ENCODE measurements at places on chromosomes 1 and 21. TPM values are rescaled to one million over a fixed set of nuclear protein-coding genes. Genes with fewer than 3 reads are reported as not detected.

NBPF12 gene
- 17.9 TPM for total RNA-seq

SUCO gene
- 129 TPM for total RNA-seq

UTS2 gene
- not detected for total RNA-seq

ALX3 gene
- total RNA-seq, result 0.26 TPM

MAN1C1 gene
- 5.0 TPM for total RNA-seq

ACKR1 gene
- 478 TPM for total RNA-seq

FMO5 gene
- 2.1 TPM for total RNA-seq

NOS1AP gene
- total RNA-seq, result 5.3 TPM

FCRL1 gene
- total RNA-seq, result not detected

SH2D1B gene
- total RNA-seq, result 0.21 TPM

GRCh38 chr1:11792106-11792505 lies 13.7 kb downstream of the MTHFR start:
- H3K4me3 ChIP-seq, result no peak overlapping the region
- H3K27me3 ChIP-seq, result no peaks in the 10 kb centered on the region
- no peak for DNase-seq
- H3K36me3 ChIP-seq, result no peaks in the 10 kb centered on the region
- peak overlapping the region; percentile 91 for H3K27ac ChIP-seq

- no peaks in the 10 kb centered on the region for H3K4me1 ChIP-seq
- no peaks in the 10 kb centered on the region for H3K27me3 ChIP-seq
- H3K27ac ChIP-seq, result no peak overlapping the region
- H3K36me3 ChIP-seq, result no peaks in the 10 kb centered on the region
Observed at GRCh38 chr1:114094675-114095074, 59.0 kb downstream of the SYT6 start.

GRCh38 chr1:49013079-49013478 lies 236.4 kb upstream of the BEND5 start:
- no peaks in the 10 kb centered on the region for H3K36me3 ChIP-seq
- H3K27ac ChIP-seq, result no peak overlapping the region
- no peaks in the 10 kb centered on the region for H3K4me1 ChIP-seq

DNA sequence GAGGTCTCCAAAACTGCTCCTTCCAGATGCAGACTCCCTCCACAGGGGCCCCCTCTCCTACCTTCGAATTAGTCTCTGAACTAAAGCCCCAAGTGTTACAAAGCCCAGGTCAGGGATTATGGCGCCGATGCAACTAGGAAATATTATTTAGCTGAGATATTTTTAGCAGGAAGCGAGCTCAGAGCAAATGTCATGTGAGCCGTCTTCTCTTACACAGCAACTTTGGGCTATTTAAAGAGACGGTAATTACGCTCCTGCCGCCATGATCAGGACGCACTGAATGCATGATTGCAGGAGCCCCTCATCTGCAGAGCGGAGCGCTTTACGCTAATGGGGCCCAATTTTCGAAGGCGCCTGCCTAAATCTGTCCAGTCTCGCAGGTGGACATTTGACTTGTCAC lies 55.3 kb upstream of the TARDBP start:
- H3K4me1 ChIP-seq, result no peaks in the 10 kb centered on the region
- no peak for DNase-seq
- H3K27ac ChIP-seq, result no peak overlapping the region
- H3K4me3 ChIP-seq, result no peak overlapping the region

DNA sequence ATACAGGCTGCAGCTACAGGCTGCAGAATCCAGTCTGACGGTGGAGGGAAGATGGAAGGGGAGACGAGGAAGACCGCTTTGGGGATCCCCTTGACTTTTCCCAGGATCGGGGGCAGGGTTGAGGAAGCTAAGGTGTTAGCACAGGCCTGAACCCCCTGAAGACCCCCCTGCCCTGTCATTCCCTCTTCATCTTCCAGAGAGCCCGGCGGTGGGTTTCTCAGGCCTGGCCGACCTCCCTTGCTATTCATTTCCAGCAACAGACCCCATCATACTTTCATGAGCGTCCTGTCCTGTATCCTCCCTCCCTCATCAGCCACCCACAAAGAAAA lies 112.0 kb downstream of the PGBD5 start:
- no peaks in the 10 kb centered on the region for H3K36me3 ChIP-seq
- H3K4me1 ChIP-seq, result no peaks in the 10 kb centered on the region
- DNase-seq, result no peak
- no peak overlapping the region for H3K27ac ChIP-seq
- no peak overlapping the region for H3K4me3 ChIP-seq

DNA sequence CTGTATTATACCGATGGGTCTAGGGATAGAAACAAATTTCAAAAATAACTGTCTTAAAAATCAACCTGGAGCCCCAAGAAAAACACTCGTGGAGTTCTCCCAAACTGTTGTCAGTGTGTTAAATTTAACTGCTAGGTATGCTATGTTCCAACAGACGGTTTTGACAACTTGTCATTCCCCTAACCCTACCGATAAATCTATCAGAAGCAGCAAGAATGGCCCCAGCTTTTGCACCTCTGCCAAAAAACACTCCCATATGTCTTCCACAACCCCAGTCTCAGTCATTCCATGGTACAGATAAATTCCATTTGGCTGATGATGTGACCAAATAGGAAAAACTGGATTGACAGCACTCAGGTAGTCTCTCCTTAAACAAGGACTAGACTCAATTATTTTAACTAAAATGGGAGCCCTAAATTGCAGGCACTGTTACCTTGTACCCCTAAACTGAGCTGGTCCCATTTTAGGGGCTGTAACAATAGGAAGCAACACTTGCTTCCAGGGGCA lies 4.9 kb downstream of the UCHL5 start:
- no peak overlapping the region for H3K27ac ChIP-seq
- no peaks in the 10 kb centered on the region for H3K27me3 ChIP-seq
- no peak overlapping the region for H3K4me3 ChIP-seq
- no peak for DNase-seq
- H3K36me3 ChIP-seq, result no peaks in the 10 kb centered on the region
- H3K4me1 ChIP-seq, result no peaks in the 10 kb centered on the region

DNA sequence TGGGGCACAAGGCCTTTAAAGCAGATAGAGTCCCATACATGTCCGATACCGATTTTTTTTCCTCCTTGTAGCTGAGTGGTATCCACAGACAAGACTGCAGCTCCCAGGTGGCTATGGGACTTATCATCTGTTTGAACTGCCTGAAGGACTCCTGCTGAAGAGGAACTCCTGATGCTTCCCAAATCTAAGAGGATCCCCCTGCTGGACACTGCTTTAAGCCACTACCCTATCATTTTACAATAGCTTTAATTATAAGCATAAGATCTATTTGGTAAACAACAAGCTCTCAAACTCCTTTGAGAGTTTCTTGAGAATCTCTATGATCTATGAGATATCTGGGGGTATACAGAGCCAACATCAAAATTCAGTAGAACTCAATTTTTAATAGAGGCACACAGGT lies 11.7 kb downstream of the NDC1 start:
- no peaks in the 10 kb centered on the region for H3K36me3 ChIP-seq
- no peaks in the 10 kb centered on the region for H3K27me3 ChIP-seq
- no peak overlapping the region for H3K4me3 ChIP-seq
- H3K27ac ChIP-seq, result no peak overlapping the region
- H3K4me1 ChIP-seq, result no peaks in the 10 kb centered on the region

- peak overlapping the region; percentile 41 for H3K27ac ChIP-seq
- H3K4me1 ChIP-seq, result peaks cover 9% of the 10 kb centered on the region
- no peaks in the 10 kb centered on the region for H3K36me3 ChIP-seq
- H3K27me3 ChIP-seq, result no peaks in the 10 kb centered on the region
- no peak for DNase-seq
Observed at GRCh38 chr1:183039985-183040447, 16.8 kb downstream of the LAMC1 start.

GRCh38 chr1:178706432-178706831 lies 18.6 kb upstream of the RALGPS2 start:
- no peak overlapping the region for H3K4me3 ChIP-seq
- peak; percentile 34 for DNase-seq
- H3K4me1 ChIP-seq, result no peaks in the 10 kb centered on the region
- no peaks in the 10 kb centered on the region for H3K36me3 ChIP-seq

DNA sequence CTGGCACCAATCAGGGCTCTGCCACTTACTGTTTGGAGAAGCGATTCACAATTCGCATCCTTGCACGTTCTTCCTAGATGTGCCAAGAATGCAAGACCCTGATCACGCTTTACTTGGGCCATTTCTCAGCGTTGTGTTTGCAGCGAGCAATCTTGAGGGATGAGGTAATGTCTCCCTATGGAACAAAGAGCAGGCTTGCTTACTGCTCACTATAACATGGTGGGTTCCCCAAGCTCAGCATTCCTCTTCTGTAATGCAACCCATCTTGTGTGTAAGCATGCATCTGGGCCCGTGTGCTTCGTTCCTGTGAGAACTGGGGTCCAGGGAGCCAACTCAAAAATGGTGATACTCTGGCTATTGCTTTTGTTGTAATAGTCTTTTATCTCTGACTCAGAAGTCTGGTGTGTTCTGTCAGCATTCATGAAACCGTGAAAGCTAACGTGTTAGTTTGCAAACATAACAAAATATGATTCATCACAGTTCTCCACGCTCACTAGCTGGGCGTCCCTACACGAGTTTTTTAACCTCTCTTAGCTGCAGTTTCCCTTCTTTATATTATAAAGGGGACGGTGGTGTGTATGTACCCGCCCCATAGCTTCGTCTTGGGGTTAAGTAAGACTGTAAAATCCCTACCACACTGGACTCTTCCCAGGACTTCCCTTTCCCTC lies 33.3 kb downstream of the DNTTIP2 start:
- no peaks in the 10 kb centered on the region for H3K4me1 ChIP-seq
- H3K27ac ChIP-seq, result peak overlapping the region; percentile 97
- DNase-seq, result peak; percentile 30

- no peak overlapping the region for H3K27ac ChIP-seq
- no peaks in the 10 kb centered on the region for H3K36me3 ChIP-seq
- no peaks in the 10 kb centered on the region for H3K27me3 ChIP-seq
- no peaks in the 10 kb centered on the region for H3K4me1 ChIP-seq
Observed at GRCh38 chr1:93206567-93206954, 26.0 kb downstream of the CCDC18 start.

- no peaks in the 10 kb centered on the region for H3K27me3 ChIP-seq
- no peak overlapping the region for H3K4me3 ChIP-seq
- H3K36me3 ChIP-seq, result no peaks in the 10 kb centered on the region
- peak overlapping the region; percentile 85 for H3K27ac ChIP-seq
Observed at GRCh38 chr1:207882692-207883091, 28.2 kb downstream of the CD34 start.

DNA sequence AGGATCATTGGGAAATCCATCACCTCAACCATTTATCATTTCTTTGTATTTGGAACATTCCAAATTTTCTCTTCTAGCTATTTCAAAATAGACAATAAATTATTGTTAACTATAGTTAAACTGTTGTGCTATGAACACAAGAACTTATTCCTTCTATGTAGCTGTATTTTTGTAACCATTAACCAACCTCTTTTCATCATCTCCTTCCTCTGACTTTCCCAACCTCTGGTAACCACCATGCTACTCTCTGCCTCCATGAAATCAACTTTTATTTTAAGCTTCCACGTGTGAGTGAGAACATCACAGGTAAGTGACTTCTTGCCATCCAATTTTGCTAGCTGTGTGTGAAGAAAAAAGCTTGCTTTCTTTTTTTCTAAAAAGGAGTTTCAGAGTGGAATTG lies 418 bp downstream of the IFI44L start:
- H3K4me3 ChIP-seq, result peak overlapping the region; percentile 24
- H3K36me3 ChIP-seq, result no peaks in the 10 kb centered on the region
- DNase-seq, result no peak

- H3K4me1 ChIP-seq, result peaks cover 19% of the 10 kb centered on the region
- H3K27ac ChIP-seq, result peak overlapping the region; percentile 88
- no peak overlapping the region for H3K4me3 ChIP-seq
- no peaks in the 10 kb centered on the region for H3K27me3 ChIP-seq
- DNase-seq, result no peak
Observed at GRCh38 chr1:154747740-154748404, 122.2 kb downstream of the KCNN3 start.

DNA sequence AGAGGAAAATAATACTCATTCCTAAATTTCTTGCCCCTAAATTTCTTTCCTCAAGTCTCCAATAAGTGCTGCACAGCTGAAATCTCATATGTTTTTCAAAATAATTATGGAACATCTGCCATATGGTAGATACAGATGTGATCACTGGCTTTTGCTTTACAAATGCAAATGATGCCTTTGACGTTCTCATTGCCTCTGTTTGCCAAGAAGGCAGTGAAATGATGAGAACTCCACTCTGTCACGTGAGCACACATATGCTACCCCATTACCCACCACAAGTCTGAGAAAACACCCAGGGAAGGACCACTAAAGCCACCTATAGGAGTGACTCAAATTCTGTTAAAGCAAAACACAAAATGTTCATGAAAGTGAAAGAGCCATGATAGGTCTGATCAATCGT lies 43.9 kb downstream of the DSCAM start:
- no peaks in the 10 kb centered on the region for H3K36me3 ChIP-seq
- H3K4me1 ChIP-seq, result no peaks in the 10 kb centered on the region
- DNase-seq, result no peak
- H3K4me3 ChIP-seq, result no peak overlapping the region

GRCh38 chr1:18057623-18058022 lies 50.0 kb upstream of the IGSF21 start:
- no peaks in the 10 kb centered on the region for H3K27me3 ChIP-seq
- H3K4me3 ChIP-seq, result no peak overlapping the region
- DNase-seq, result no peak
- H3K36me3 ChIP-seq, result no peaks in the 10 kb centered on the region
- H3K27ac ChIP-seq, result no peak overlapping the region

GRCh38 chr1:239976130-239976968 lies 115.3 kb upstream of the FMN2 start:
- H3K27ac ChIP-seq, result no peak overlapping the region
- no peaks in the 10 kb centered on the region for H3K36me3 ChIP-seq
- no peaks in the 10 kb centered on the region for H3K27me3 ChIP-seq

- DNase-seq, result no peak
- no peaks in the 10 kb centered on the region for H3K36me3 ChIP-seq
- H3K4me1 ChIP-seq, result no peaks in the 10 kb centered on the region
Observed at GRCh38 chr1:111600886-111601386, 18.7 kb upstream of the RAP1A start.

- H3K4me3 ChIP-seq, result peak overlapping the region; percentile 95
- H3K4me1 ChIP-seq, result no peaks in the 10 kb centered on the region
- H3K36me3 ChIP-seq, result no peaks in the 10 kb centered on the region
- H3K27ac ChIP-seq, result peak overlapping the region; percentile 98
- no peaks in the 10 kb centered on the region for H3K27me3 ChIP-seq
Observed at GRCh38 chr1:8815582-8816151, 1.8 kb downstream of the RERE start.

GRCh38 chr21:34337741-34338140 lies 26.1 kb upstream of the KCNE2 start:
- no peaks in the 10 kb centered on the region for H3K27me3 ChIP-seq
- no peaks in the 10 kb centered on the region for H3K4me1 ChIP-seq
- H3K27ac ChIP-seq, result no peak overlapping the region
- no peaks in the 10 kb centered on the region for H3K36me3 ChIP-seq
- no peak for DNase-seq
